ENCODE measurements at places on chromosomes 16 and 17. TPM values are rescaled to one million over a fixed set of nuclear protein-coding genes. Genes with fewer than 3 reads are reported as not detected.

GRCh38 chr17:37698132-37698910 is 46.5 kb downstream of the HNF1B start:
- DNase-seq, result no peak

DNA sequence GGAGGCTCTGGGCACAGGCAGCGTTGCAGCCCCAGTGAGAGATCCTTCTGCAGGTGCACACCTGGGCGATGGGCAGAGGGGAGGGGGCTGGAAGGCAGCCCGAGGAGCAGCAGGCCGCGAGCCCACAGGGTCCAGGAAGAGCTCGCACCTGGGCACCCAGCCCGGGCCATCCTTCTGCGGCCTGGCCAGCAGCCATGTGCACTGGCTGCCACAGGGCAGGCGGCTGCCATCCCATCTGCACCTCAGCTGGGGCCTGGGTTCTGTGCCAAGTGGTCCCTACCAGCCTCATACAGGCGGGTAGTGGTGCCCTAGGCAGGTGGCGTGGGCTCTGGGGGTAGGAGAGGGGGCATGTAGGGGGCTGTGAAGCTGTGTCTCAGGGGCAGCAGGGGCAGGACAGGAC is 197.2 kb downstream of the RBFOX3 start:
- DNase-seq, result no peak

GRCh38 chr16:83552228-83552627 is 255.6 kb upstream of the HSBP1 start:
- peak; percentile 49 for DNase-seq

- DNase-seq, result no peak
Measured at GRCh38 chr17:72587156-72587555, 466.3 kb downstream of the SOX9 start.

DNA sequence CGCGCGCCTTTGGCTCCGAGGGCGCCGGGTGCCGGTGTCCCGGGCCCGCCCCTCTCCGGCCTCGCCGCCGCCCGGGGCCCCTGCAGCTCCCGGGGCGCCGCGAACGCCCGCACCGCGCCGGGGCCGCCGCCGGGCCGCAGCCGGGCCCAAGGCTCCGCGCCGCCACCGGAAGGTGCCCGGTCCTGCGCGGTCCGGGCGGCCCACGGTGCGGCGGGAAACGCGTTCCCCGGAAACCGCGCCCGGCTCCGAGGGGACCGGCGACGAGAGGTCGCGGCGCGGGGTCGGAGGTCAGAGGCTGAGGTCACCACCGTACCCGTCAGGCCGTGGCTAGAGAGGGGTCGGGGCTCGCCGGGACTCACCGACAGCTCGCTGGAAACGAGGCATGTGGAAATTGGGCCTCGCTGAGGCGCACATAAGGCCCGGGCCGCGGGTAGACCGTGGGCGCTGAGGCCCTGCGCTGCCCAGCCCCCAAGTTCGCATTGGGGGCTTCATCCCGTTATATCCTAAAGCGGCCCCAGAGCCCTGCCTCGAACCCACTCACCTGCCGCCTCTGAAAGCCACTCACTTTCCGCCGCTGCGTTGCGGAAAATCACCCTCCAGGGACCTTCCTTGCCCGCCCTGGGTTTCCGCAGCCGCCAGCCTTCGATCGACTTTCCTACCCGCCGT is at the start of gene DUS1L:
TSS of gene DUS1L (minus strand) at position 167 of the 666 bp plus-strand sequence. CDS start 745 bp downstream, outside the sequence.
- DNase-seq, result peak; percentile 67

GRCh38 chr17:2977157-2977556 is 86.2 kb downstream of the OR1D5 start:
- no peak for DNase-seq

DNA sequence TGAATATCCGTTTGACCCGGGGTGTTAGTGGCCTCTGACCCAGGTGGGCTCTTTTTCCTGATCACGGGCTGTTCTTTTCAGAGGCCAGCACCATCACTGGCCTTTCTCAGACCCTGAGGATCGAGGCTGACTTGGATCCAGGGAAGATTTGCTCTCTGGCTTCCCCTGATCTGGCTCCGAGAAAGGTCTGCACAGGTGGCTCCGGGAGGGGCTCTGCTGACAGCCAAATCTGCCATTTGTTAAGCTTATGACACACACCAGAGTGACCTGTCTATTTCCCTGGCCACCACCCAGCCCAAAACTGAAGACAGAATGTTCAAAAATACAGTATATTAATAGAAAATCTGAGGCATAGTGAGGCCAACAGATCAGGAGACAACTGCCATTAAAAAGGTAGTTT is 221.8 kb upstream of the TNRC6C start:
- DNase-seq, result no peak

GRCh38 chr16:77849646-77850258 is 61.4 kb downstream of the VAT1L start:
- DNase-seq, result peak; percentile 42

DNA sequence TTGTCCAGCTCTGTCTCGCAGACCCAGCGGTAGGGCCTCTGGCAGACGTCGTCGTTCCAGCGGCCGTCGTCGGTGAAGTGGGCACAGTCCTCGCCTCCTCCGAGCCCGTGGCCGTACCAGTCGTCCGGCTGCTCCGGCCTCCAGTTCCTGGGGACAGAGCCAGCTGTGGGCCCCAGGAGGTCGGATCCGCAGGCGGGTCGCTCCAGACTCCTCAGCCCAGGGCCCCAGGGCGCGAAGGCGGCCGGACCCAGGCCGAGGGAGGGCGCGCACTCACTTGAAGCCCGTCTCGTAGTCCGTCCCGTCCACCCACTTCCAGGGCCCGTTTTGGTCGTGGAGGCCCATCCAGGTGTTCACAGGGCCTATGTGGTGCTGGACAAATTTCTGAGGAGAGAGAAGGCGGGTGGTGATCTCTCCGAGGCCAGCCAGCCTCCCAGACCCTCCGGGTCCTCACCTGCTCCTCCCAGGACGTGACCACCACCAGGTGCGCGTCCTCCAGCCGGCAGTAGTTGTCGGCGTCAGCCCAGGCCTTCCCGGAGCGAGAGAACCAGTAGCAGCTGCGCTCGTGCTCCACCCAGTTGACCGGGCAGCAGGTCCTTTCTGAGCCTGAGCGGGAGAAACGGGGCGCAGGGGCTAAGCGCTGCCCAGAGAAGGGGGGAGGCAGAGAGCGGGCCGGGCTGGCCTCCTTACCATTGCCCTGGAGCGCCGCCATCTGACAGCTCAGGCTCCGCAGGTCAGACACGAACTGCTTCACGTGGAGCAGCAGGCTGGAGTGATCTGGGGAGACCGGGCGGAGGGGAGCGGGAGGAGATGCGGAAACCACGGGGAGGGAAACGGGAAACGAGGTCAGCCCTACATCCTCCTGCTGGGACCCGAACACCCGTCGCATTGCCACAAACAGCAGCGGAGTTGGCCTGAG is 5.2 kb downstream of the ASGR1 start:
- peak; percentile 88 for DNase-seq

Gene CD19
- not detected for total RNA-seq

- no peak for DNase-seq
Measured at GRCh38 chr17:12730421-12730820, 58.9 kb upstream of the ARHGAP44 start.

DNA sequence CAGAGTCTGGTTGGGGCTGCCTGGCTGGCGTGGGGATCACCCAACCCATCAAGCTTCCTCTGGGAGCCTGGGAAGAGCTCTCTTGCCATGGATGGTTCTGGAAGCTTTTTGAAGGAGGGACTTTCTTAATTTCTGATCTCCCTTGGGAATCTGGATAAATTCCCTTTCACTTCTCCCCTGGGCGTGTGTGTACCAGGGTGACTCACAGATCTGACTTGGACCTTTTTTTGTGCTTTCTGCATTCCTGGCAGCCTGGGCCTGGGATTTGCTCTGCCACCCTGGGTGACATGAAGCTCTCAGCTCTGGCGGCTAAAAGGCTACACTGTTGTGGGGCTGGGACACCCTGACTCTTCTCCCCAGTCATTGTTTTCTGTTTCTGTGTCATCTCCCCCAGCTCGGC is 70.1 kb downstream of the ABCC1 start:
- DNase-seq, result no peak

Gene COPZ2
- total RNA-seq, result 3.8 TPM

GRCh38 chr16:3999479-4000325 is 116.5 kb downstream of the ADCY9 start:
- no peak for DNase-seq

DNA sequence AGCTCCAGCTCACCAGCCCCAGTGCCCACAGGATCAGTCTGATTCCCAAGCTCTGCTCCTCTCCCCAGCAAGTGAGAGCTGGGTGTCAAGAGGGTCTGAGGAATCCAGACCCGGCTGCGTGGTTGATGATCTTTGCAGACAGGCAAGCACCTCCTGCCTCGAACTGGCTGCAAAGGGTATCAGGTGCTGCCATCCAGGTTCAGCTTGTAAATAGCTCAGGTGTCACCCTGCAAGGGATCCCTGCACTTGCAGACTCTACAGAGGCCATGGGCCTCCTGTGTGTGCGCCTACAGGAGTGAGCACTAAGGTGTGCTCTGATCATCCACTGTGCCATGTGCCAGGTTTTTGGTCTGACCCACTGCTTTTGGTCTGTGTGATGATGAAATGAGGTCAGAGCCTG is 16.2 kb downstream of the DEXI start:
- no peak for DNase-seq

Gene KRTAP2-3
- total RNA-seq, result not detected

Gene GNG13
- total RNA-seq, result not detected

Gene CRYM
- total RNA-seq, result not detected

Gene PIMREG
- total RNA-seq, result 62.4 TPM

GRCh38 chr16:11354407-11354732 is 9.1 kb downstream of the RMI2 start:
- no peak for DNase-seq

GRCh38 chr17:30323895-30324319 is 9.9 kb downstream of the TMIGD1 start:
- DNase-seq, result peak; percentile 63

Gene USP6
- 0.05 TPM for total RNA-seq

Gene CEMP1
- total RNA-seq, result not detected

DNA sequence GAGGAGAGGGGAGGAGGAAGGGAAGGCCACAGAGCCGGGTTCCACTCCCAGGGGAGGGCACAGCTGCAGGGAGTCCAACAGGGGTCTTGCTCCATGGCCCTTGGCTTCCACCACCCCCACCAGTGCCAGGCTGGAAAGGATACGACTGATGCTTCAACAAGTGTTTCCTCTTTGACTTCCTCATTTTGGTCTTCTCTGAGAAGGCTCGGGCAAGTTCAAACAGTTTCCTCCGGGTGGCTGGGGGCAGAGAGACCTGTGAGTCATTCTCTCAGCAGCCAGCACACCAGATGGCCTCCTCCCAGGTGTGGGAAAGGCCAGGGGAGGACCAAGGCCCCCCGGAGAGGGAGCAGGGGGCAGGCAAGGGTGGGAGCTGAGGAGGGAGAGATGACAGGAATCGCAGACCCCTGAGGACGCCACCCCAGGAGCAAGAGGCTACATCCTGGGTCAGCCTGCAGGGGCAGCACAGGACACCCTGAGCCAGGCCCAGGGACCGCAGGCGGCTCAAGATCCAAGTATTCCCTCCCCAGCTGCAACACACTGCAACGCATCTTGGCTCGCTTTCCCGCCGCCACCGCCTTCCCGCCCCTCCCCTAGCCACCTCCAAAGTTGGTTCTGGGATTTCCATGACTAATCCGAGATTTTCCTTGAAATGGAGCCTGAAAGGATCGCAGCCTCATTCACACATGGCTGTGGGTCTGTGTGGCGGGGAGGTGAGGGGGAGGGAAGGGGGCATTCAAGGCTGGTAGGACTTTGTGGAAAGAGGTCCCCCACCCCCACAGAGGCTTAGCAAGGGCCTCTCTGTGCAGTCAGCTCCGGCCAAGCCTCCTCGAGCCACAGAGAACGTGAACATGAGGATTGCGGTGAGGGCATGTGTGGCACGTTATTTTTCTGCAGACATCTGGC is 18.4 kb upstream of the MRPS23 start:
- DNase-seq, result peak; percentile 93

Gene SOX8
- total RNA-seq, result 0.33 TPM

GRCh38 chr16:84839956-84840355 is 20.2 kb downstream of the CRISPLD2 start:
- no peak for DNase-seq

Gene TP53TG3C
- total RNA-seq, result not detected

DNA sequence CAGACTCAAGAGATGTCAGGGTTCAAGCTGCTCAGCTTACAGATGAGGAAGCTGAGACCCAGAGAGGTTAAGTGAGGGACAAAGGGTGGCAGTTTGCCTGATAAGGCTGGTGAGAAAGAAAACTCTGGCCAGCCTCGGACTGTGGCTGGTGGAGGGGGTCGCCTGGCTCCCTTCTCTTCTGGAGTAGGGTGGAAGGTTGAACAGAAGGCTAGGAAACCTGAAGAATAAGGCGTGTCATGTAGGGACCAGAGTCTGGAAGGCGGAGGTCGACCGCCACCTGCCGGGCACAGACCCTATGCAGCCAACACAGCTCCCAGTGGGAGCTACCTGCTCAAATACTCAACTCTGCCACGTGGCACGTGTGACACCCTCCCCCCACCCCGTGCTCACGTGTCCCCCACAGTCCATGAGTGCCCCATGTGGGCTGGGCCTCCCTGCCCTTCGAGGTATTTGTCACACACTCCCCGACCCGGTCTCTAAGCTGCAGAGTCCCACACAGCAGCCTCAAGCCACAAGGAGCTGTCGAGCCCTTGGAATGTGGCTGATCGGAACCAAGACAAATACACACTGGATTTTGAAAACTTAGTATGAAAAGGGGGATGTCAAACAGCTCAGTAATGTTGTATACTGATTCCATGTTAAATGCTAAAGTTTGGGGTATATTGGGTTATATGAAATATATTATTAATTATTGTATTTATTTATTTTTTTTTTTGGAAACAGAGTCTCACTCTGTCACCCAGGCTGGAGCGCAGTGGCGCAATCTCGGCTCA is 11.8 kb downstream of the HID1 start:
- no peak for DNase-seq

GRCh38 chr17:71850812-71851211 is 270.0 kb upstream of the SOX9 start:
- no peak for DNase-seq
